ENCODE measurements at places on chromosomes 3 and 15. TPM values are rescaled to one million over a fixed set of nuclear protein-coding genes. Genes with fewer than 3 reads are reported as not detected.
A peak's percentile ranks its signal among the peaks of the same experiment; 100 is the strongest.

SLC28A2 gene
- 1.2 TPM for total RNA-seq

ACTC1 gene
- total RNA-seq: 5.3 TPM

DNA sequence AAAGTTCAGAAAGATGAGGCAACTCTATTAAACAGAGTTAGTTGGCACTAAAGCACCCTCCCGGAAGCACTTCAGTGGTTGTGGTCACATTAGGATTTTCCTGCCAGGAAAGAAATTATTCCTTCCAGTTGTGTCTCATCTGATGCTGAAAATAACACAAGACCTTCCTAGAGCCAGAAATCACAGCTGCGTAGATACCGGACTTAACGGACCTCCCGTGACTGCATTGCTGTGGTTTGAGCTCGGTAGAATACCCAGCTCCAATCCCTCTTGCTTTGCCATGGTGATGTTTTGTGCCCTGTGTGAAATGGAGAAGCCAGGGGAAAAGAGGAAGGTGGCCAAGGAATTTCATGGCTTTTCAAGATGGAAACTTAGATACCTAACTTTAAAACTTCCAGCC lies 215.0 kb upstream of the IGF1R start:
- no peak for DNase-seq

DNA sequence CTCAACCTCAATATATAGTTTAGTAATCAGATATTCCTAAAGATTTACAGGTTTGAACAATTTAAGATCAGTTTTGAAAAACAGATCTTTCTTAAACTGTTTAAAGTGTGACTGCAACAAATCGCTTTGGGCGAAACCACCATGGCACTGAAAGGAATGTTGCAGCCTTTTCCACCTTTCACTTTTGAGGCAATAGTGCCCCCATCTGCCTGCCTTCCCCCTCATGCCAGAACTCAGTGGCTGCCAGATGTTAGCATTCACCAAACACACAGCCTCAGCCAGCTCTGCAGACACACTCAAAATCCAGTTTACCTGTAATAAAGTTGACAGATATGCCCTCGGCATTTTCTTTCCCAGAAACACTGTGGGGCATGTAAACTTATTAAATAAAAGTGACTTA lies 3.3 kb downstream of the LYSMD4 start:
- DNase-seq: no peak

SPPL2A gene
- total RNA-seq: 73.8 TPM

CACNA1D gene
- total RNA-seq: 6.3 TPM

ACSBG1 gene
- 0.18 TPM for total RNA-seq

- DNase-seq: no peak
These were observed 35.2 kb downstream of the SRPRB start for GRCh38 chr3:133840767-133841166.

CATSPER2 gene
- total RNA-seq: 7.7 TPM

DNA sequence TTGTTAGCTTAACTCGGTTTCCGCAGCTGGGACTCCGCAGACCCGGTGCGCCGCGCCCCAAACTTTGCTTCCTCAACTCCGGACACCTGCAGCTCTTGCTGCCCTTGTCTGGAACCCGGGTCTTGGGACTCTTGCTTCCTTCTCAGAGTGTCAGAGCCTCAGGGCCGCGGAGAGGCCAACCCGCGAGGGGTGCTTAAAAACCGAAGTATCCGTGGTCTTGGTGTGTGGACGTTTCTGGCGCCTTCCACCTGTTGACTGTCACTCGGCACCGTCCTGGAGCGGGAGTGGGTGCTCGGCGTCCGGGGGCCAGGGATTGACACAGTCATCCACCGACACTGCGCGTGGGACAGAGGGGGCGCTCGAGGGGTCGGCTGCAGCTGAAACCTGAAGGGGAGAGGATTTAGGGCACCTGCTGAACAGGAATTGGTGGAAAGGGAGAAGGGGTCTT lies 386 bp downstream of the SQOR start:
- DNase-seq: peak; percentile 64

AADACL2 gene
- total RNA-seq: not detected

GRCh38 chr3:73766599-73767381 lies 142.0 kb upstream of the PDZRN3 start:
- no peak for DNase-seq

GRCh38 chr15:100570275-100570674 lies 31.7 kb downstream of the LINS1 start:
- no peak for DNase-seq

TRPC1 gene
- total RNA-seq: 17.6 TPM

DNA sequence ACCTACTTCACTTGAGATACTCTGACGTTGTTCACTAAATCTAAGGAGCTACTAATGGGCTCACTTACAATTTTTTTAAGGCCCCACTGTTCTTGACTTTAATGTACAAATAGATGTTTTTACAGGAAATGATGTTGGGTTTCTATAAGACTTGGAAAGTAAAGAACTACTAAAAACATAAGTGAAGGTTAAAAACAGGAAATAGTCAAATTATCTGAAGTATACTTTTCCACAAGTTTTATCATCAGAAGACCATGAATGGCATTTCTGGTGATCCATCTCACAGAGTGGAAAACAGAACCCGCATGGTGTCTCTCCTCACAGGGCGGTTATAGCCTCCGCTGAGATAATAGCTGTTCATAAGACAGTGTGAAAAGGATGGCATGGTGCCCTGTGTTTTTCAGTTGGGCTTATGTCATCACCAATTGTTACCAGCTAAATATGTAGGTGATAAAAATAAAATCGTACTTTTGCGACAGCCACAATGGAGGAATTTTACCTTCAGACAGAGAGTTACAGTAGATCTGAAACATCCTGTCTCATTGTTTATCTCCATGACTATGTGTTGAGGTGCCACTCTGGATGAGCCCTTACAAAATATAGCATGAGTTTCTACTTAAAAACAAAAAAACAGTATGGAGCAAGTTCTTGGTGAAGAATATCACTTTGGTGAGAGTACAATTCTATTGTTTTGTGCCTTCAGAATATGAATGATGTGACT lies 462.4 kb downstream of the RAP2B start:
- DNase-seq: no peak

SCN11A gene
- total RNA-seq: 1.6 TPM

DNA sequence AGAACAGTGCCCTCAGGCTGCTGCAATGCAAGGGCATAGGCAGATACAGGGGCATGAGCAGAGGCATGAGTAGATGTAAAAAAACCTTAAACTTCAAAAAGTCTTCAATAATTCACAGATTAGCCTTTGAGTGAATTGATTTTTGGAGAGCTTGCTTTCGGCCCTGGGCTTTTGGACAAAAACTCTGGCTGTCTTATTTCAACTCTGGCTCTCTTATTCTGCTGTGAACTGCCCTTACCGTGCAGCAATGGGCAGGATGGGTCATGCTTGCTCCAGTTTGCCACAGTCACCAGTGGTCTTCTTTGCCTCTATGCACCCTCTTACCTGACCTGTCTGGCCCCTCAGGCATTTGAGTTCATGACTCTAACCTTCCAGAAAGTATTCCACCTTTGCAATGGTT lies 555.7 kb downstream of the MAGI1 start:
- no peak for DNase-seq

PIF1 gene
- 18.9 TPM for total RNA-seq

- no peak for DNase-seq
These were observed 251.1 kb downstream of the ULK4 start for GRCh38 chr3:41710646-41711388.

Data from progenitor cell of endocrine pancreas (in vitro differentiated cells).